ENCODE measurements at places on chromosomes 12 and 14.

GRCh38 chr14:103688906-103689902 is 26.0 kb downstream of the XRCC3 start:
- DNase-seq, result no peak

DNA sequence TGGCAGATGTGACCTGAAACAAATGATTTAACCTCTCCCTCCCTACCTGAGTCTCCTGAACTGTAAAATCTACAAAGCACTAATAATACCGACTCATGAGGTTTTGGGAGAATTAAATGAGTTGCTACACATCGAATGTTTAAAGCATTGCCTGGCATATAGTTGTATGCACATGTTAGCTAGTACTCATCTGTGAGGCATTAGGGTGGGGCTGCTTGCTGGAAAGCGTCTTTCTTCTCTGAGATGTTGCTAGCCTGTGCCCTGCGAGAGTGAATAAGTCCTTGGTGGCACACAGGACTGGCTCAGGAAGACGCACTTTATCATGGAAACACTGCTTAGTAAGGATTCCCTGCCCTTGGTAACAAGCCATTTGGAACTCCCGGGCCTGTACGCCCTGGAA is 6.1 kb downstream of the RAPGEF3 start:
- no peak for DNase-seq

GRCh38 chr14:23416801-23417200 is 8.7 kb upstream of the MYH6 start:
- no peak for DNase-seq

DNA sequence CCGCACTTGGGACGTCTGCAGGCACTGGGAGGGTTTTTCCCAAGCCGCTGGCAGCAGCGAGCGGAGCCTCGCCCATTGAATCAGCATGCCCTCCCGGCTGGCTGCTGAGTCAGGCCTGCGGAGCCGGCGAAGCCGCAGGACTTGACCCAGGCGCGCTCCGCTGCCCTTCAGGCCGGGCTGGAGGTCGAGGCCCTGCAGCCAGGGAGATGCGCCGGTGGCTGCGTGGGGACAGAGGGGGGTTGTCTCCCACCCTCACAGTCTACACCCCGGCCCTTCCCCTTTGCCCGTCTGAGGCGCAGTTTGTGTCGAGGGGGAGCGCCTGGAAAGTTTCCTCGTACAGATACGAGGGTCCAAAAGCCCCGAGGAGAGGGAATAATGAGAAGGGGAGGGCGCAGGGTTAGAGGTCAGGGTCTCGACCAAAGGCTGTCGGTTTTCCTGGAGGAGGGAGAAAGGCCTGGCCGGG is 759 bp upstream of the KLC1 start:
- peak; percentile 93 for DNase-seq

DNA sequence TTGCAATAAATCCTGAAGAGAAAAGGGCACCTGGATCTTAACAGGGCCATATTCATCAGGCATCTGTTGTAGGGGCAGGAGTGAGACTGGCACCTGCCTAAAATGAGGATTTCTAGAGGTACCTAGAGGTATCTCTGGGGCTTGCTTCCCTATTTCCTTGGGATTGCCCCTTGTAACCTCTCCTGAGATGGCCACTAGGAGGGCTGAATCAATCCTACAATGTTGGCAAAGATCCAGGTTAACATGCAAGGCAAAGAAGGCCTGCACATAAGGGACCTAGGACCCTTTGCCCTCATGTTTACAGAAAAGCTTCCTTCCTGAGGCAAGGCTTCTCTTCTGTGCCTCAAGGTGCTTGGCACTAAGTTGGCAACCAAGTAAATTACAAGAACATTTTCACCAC is 25.8 kb upstream of the CLEC4E start:
- no peak for DNase-seq

DNA sequence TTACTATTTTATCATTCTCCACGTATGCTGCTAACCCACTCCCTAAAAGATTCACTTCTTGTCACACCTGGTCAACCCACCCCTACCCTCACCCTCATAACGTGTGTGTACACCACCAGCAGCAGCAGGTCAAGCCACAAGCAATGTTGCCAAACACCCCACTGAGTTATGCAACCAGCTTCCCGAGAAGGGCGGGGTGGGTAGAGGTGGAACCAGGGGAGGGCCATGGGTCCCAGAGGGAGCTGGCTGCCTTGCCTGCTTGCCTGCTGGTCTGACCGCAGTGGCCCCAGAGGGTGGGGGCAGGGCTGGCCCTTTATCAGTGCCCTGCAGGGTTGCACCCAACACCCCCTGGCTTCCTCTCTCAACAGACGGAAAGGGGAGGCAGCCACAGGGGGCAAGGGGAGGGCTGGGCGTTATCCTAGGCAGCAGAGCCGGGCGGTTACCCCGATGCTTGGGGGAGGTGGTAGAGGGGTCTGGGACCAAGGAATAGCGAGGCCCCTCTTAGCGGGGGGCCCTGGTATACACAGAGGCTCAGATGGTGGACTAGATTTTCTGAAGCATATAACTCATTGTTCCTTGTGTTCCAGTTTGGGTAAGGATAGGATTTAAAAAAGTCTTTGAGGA is 3.5 kb upstream of the NFE2 start:
- DNase-seq, result peak; percentile 78

GRCh38 chr14:71115821-71116567 is 208.7 kb downstream of the PCNX1 start:
- no peak for DNase-seq

GRCh38 chr14:51079489-51079888 is 15.4 kb downstream of the TRIM9 start:
- DNase-seq, result peak; percentile 88

DNA sequence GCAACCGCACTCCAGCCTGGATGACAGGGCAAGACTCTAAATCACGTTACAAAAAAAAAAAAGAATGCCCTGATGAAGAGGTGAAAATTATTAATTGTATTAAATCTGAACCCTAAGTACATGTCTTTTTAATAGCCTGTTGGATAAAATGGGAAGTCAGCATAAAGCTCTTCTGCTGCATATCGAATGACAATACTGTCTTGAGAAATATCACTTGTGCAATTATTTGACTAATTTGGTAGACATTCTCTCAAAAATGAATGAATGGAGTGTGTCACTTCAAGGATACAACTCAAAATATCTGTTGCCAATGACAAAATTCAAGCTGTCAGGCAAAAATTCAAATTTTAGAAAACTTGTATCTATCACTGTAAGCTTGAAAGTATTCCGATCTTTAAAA is 38.9 kb downstream of the DNAI7 start:
- no peak for DNase-seq

DNA sequence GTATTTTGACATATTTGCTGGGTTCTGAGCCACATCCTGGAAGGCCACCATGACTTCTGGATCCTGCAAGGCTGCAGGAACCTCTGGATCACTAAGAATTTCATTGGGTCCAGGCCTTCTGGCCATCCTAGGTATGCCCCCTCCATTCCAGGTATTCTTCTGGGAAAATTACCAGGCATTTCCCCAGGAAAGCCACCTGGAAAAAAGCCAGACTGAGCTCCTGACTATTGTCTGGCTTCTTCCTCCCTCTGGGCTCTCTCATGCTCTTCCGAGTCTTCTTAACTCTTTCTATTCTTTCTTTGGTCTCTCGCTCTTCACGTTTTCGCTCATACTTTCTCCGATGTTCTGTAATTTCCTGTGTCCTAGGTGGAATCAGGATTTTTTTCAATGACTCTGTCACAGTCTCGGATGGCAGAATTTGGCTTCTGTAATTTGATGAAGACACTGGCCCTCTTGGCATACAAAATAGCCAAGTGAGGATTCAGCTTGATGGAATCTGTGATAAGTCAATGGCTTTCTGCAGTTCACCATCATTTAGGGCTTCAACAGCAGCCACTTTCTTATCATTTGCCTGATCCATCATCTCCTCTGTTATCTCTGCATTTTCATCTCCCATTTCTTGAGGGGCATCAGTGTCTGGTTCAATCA is 42.6 kb downstream of the ATP23 start:
- DNase-seq, result no peak

DNA sequence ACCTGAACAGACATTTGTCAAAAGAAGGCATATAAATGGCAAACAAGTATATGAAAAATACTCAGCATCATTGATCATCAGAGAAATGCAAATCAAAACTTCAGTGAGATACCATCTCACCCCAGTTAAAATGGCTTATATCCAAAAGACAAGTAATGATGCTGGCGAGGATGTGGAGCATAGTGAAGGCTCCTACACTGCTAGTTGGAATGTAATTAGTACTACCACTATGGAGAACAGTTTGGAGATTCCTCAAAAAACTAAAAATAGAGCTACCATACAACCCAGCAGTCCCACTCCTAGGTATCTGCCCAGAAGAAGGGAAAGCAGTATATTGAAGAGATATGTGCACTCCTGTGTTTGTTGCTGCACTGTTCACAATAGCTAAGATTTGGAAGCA is 146.1 kb downstream of the TGFB3 start:
- no peak for DNase-seq

DNA sequence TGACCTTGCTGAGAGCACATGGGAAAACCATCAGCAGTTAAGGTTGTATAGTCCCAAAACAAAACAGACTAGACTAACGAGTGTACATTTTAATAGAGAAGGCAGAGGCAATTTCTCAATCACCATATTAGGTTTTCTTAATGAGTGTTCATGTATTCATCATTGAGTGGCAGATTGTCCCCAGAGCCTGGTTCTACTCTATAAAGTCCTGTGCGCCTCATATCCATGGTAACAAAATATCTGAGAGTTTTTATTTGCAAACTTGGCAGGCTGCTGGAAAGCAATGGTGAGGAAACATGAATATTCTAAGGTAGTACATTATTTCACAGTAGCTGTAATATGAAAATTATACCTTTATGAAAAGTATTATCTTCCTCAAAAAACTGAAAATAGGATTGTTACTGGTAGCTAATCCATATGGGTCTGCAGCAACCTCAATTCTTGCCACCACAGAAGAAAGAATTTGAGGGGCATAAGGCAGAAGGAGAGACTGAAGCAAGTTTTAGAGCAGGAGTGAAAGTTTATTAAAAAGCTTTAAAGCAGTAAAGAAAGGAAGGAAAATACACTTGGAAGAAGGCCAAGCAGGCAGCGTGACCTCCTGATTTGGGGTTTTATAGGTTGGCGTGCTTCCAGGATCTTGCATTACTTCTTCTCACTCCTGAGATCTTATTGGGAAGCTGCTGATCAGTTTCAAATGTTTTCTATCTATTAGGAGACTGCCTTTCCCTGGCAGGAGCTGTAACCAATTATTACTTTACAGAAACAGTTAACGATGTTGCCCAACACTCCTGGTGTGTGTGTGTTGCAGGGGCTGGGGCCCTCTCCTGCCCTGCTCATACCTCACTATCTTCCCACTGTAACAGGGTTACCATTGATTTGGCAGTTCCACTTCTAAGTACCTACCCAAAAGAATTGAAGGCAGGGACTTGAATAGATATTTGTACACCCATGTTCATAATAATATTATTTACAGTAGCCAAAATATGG is 154.0 kb upstream of the NUDT4 start:
- no peak for DNase-seq

- DNase-seq, result no peak
Observed at GRCh38 chr12:15662303-15662980, 126.7 kb downstream of the EPS8 start.

GRCh38 chr12:114628199-114628598 is 55.8 kb downstream of the TBX3 start:
- DNase-seq, result no peak

GRCh38 chr12:77314378-77315052 is 249.1 kb upstream of the E2F7 start:
- no peak for DNase-seq

DNA sequence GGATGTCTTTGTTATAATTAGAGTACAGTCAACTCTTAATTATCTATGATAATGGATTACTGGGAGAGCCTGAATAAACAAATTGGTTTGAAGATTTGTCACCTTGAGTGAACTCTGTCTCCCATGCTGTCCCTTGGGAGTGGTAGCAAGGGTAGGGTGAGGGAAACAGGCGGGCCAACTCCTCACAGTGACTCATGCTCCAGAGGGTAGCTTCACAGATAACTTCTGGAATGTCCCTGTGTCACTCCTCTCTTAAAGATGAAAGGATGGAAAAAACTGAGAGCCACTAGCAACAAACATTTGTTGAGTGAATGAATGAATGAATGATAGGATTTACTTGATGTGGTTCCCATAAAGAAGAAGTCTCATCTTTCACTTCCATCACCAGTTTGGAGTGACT is 53.5 kb downstream of the RASSF9 start:
- no peak for DNase-seq

DNA sequence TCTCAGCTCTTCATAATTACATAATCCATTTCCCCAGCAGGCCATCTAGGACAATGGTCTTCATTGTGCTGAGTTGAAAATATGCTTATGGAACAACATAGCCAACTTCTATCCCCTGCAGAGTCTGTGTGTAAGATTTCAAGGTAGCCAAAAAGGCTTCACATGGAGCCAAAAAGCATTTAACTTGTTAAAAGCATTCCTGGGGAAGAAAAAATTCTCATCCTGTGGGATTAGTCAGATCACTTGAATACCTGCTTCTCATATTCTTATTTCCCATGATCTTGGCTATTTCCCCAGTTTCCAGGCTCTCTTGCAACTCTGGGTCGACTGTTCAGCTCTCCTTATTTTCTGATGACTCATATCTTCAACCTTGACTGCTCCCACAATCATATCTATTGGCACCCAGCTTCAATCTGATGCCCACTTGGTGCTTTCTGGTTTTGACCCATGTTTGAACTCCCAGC is 178.9 kb downstream of the KLHL28 start:
- DNase-seq, result no peak

DNA sequence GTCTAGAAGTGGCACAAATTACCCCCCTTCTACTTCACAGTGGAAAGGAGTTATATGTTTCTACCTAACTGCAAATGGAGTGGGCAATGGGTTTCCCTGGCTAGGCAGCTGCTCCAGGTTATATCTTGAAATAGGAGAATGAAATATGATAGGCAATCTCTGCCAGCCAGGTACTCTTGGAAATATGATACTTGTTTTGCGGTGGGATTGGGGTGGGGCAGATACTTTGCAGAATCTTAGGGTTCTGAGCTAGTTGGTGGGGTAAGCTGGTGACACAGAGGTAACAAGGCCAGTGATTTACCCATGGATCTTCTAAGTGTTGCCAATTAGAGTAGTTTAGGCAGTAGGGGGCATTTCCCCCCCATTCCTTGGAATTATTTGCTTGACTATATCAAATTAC is 140.1 kb downstream of the ATP23 start:
- DNase-seq, result no peak

DNA sequence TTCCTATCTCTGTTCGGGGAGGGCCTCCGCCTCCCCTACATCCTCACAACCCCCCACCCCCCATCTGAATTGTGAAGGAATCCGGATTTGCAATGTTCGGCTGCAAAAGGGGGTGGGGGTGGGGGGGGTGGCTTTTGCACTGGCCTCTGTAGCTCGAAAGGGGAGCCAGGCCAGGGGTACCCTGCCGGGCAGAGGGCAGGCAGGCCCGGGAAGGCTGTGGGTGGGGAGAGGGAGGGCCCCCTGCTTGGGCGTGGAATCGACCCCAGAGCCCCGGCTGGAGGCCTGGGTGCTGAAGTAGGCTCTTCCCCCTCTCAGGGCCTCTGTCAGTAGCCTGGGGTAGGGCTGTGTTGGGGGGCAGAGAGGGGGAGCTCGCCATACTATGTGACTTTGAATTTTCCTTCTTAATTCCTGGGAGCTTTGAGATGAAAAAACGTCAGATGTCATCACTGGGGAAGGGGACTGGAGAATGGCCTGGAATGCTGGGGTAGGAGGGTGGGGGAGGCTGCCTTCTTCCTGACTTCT is 1.1 kb downstream of the LRP1 start:
- DNase-seq, result no peak

- DNase-seq, result no peak
Observed at GRCh38 chr14:42513837-42514236, 907.2 kb downstream of the LRFN5 start.

- no peak for DNase-seq
Observed at GRCh38 chr12:109299849-109300248, 9.2 kb downstream of the FOXN4 start.
